Stimulated activated CD4-positive, alpha-beta T cell treated with anti-CD3 and anti-CD28 coated beads, Interleukin-1b, Interleukin-23, amount 100 ng/mL, for 1 hour (primary cell): ENCODE measurements at places on chromosomes 7 and 10.

DNA sequence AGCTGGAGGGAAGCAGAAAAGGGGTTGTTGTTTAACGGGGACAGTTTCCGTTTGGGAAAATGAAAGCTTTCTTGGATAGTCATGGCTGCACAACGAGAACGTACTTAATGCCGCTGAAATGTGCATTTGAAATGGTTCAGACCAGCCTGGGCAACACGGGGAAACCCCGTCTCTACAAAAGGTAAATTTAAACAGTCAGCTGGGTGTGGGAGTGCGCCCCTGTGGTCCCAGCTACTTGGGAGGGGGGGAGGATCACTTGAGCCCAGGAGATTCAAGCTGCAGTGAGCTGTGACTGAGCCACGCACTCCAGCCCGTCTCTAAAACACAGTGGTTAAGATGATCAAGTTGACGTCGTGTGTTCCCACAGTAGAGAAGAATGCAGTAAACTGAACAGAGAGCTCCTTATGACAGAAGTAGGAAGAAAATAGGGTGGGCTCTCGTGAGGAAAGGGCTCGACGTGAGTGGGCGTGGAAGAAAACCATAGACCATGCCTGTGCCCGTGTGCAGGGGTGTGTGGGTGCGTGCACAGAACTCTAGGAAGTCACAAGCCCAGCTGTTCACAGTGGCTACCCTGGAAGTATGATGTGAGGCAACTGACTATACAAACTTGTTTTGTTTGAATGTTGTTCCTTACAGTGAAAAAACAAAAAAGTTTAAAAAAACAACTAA, 4.1 kb upstream of the FUOM start:
- no peak for DNase-seq

- DNase-seq, result no peak
These were observed 143.2 kb upstream of the ANK3 start for GRCh38 chr10:60532696-60533468.

- no peak for DNase-seq
These were observed 1.1 kb upstream of the VOPP1 start for GRCh38 chr7:55573234-55573900.

GRCh38 chr7:10439027-10439426, 534.6 kb upstream of the PHF14 start:
- DNase-seq, result no peak

DNA sequence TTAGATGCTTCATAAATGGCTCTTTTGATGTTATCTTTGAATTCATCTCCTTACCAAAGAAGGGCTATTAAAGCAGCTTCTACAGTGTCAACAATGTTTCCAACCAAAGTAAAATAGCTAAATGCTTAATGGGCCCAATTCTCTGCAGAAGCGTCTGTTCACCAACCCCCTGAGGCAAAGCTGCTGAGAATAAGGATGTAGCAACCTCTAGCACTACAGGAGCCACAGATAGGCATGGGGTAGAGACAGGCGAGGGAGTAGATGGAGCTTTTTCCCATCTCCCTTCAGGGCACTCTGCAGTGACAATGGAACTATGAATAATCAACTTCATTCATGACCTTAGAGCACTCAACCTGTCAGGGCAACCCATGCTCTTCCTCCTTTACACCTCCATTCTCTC, 134.1 kb downstream of the FZD1 start:
- DNase-seq, result no peak

GRCh38 chr7:104657134-104657533, 328.7 kb downstream of the LHFPL3 start:
- DNase-seq, result no peak

DNA sequence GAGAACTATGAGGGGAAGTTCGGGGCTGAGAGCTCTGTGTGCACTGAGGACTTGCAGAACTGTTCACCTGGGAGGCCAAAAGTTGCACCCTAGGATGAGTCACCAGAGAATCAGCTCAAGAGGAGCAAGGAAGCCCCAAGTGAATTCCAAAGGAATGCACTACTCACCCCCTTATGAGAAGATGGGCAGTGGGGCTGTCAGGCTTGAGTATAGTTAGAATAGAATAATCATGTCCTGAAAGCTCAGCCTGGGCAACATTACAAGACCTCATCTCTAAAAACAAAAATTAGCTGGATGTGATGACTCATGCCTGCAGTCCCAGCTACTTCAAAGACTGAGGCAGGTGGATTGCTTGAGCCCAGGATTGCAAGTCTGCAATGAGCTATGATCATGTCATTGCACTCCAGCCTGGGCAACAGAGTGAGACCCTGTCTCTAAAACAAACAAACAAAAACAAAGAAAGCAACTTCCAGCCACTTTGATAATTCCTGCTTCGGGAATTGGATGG, 30.0 kb downstream of the MAP3K8 start:
- no peak for DNase-seq

GRCh38 chr7:80967071-80967916, 48.4 kb upstream of the SEMA3C start:
- no peak for DNase-seq
